ENCODE measurements at places on chromosomes 7 and 10. TPM values are rescaled to one million over a fixed set of nuclear protein-coding genes. Genes with fewer than 3 reads are reported as not detected.

DNA sequence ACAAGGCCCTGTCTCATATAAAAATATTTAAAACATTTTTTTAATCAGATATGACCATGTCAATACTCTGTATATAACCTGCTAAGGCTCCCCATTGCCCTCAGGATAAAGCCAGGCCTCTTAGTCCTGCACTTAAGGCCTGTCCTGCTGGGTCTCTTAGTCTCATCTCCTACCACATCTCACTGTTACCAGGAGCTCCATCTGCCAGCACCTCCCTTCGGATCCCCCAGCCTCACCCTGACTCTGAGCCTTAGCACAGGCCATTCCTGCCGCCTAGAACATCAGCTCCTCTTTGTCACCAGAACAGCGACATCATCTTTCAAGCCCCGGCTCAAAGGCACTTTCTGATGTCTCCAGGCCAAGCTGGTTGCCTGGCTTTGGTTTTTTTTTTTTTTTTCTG is 25.7 kb upstream of the GTF2IRD1 start:
- DNase-seq = no peak

DNA sequence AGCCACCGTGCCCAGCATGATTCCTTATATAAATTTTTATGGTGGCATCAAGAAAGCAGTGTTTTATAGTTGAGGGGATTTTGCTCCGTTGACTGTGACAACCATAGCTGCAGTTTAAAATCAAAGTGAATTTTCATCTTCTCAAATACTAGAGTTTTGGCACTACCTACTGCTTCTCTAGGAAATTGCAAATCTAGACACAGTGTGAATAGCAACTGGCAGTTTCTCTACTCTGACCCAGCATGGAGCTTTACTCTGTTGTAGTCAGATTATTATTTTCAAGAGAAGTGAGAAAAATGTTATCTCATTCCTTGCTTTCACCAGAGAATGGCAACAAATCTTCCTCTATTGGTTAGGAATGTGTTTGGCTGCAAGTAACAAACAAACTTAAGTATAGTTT is 22.9 kb downstream of the MCM10 start:
- DNase-seq = no peak

DNA sequence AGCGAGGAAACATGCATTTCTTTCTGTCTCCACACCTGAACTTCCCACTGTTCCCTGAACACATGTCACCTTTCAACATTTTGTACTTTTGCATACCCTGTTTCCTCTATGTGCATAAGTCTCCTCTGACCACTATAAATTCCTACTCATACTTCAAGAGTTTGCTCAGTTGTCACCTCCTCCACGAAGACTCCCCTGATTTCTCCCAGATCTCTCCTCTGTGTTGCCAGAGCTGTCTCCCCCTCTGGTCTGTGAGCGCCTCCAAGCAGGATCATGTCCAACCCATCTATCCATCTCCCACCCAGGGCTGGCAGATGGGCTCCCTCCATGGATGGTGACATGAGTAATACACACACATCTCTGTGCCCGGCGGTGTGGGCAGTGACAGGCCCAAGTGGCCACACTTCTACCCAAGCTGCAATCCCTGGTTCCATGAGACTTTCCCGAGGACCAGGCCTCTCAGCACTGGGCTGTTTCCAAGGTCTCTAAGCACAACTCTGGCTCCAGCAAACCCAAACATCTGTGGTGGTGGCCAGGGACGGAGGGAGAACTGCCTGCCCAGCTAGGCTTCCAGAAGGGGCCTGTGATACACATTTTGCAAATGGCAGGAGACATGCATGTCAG is 135.9 kb downstream of the GRID1 start:
- DNase-seq = no peak

GRCh38 chr10:102714621-102715455 is at the start of gene SFXN2:
Gene SFXN2 (plus strand): TSS chr10:102714636. CDS start chr10:102726637, 12,001 bp downstream.
- DNase-seq = peak; percentile 31

- DNase-seq = no peak
Observed at GRCh38 chr7:47970761-47971160, 8.7 kb downstream of the HUS1 start.

- no peak for DNase-seq
Observed at GRCh38 chr10:133199992-133200611, 29.9 kb upstream of the UTF1 start.

- no peak for DNase-seq
Observed at GRCh38 chr10:70537398-70538194, 59.0 kb downstream of the PALD1 start.

- DNase-seq = no peak
Observed at GRCh38 chr10:116097239-116097784, 175.7 kb downstream of the GFRA1 start.

- peak; percentile 53 for DNase-seq
Observed at GRCh38 chr10:91694170-91694794, 61.4 kb upstream of the PPP1R3C start.

- DNase-seq = no peak
Observed at GRCh38 chr10:96136810-96137209, 6.7 kb downstream of the ZNF518A start.

- DNase-seq = no peak
Observed at GRCh38 chr7:113715981-113716856, 202.6 kb downstream of the PPP1R3A start.

- DNase-seq = peak; percentile 90
Observed at GRCh38 chr7:130275826-130276297, 9.2 kb downstream of the CPA2 start.

The GJD4 gene
- total RNA-seq = not detected

The KIAA1217 gene
- 2.7 TPM for total RNA-seq

The PRDX3 gene
- 357 TPM for total RNA-seq

The CLRN3 gene
- total RNA-seq = not detected
